ENCODE measurements at places on chromosomes 7 and 10. TPM values are rescaled to one million over a fixed set of nuclear protein-coding genes. Genes with fewer than 3 reads are reported as not detected.

CCL24 gene
- not detected for total RNA-seq

SCIN gene
- total RNA-seq = 0.16 TPM

TMEM139 gene
- 1.2 TPM for total RNA-seq

APBB1IP gene
- 86.5 TPM for total RNA-seq

MCM10 gene
- total RNA-seq = 0.79 TPM

NKX1-2 gene
- not detected for total RNA-seq

MSMB gene
- not detected for total RNA-seq

ASIC3 gene
- total RNA-seq = 11.9 TPM

TAS2R3 gene
- total RNA-seq = 4.2 TPM

ADAMTS14 gene
- total RNA-seq = 0.09 TPM

STRA8 gene
- not detected for total RNA-seq

TRIM56 gene
- total RNA-seq = 59.1 TPM

PRR15 gene
- total RNA-seq = not detected

PTF1A gene
- total RNA-seq = not detected

SLC26A3 gene
- not detected for total RNA-seq

CTTNBP2 gene
- total RNA-seq = not detected

AIFM2 gene
- total RNA-seq = 5.0 TPM

FGF8 gene
- total RNA-seq = not detected

RPEL1 gene
- total RNA-seq = not detected

LRRC61 gene
- total RNA-seq = 16.6 TPM

MORN4 gene
- 1.5 TPM for total RNA-seq

RTKN2 gene
- 12.4 TPM for total RNA-seq

TWIST1 gene
- total RNA-seq = 0.92 TPM

SH2D4B gene
- 0.23 TPM for total RNA-seq

All from T-cell (primary cell).